ENCODE measurements at places on chromosomes 6 and 20.
A peak's percentile ranks its signal among the peaks of the same experiment; 100 is the strongest.

GRCh38 chr6:53758496-53758895 is 36.3 kb upstream of the LRRC1 start:
- no peak for DNase-seq

DNA sequence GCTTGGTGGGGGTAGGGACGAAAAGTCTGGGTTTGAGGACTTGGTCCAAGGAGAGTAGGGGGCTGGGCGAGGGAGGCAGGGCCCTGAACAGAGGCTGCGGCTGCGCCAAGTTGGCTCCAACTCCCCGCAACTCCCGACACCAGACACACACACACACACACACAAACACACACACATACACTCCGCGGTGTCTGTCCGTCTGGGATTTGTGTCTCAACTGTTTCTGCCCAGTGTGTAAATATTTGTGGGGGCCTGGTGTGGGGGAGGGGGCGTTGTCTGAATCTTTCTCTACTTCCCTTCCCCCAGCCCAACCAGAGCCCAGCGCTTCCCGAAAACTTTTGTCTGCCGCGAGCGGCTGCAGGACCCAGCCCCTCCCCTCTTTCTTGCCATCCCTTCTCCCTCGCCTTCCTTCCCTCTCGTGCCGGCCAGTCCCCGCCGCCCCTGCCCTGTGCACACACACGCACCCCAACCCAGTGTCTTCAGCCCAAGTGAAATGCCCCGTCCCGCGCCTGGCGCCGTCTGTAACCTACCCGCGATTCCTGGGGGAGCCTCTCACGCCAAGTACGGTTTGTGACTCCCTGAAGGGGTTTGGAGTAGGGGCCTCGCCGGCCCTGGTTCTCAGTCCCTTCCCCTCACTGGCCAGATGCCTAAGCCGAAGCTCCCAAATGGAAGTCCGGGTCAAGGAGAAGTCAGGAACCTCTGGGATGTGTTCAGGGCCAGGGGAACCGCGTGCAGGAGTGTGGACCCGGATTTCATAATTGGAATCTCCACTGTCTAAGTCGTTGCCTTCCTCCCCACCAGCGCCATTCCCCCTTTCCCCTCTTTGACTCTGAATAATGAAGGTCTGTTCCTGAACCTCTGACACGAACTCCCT is 904 bp downstream of the MDFI start:
- DNase-seq, result no peak

GRCh38 chr6:31293343-31293742 is 21.5 kb upstream of the HLA-C start:
- no peak for DNase-seq

GRCh38 chr6:37320646-37321045 is 33.1 kb upstream of the RNF8 start:
- DNase-seq, result no peak

DNA sequence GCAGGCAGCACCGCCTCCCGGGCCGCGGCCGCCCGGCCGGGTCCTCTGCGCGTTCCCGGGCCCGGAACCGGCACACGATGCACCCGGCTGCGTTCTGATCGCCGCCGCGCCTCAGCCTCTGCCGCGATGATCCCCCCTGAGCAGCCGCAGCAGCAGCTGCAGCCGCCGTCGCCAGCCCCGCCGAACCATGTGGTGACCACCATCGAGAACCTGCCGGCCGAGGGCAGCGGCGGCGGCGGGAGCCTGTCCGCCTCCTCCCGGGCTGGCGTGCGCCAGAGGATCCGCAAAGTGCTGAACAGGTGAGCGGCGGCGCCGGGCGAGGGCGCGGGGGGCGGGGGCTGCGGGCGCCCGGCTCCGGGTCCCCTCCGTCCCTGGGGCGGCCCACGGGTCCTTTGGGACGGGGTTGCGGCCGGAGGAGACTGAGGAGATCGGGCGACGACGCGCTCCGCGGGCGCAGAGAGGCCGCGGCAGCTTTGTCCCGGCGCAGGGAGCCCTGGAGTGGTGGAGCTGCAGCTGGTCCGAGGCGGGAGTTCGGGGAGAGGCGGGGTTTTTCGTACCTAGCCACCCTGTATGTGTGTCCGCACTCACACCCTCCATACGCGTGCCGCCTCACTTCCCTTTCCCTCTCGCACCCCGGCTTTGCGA is 659 bp downstream of the SLC35F1 start:
- no peak for DNase-seq

- no peak for DNase-seq
Measured at GRCh38 chr6:146434732-146435390, 108.8 kb upstream of the RAB32 start.

DNA sequence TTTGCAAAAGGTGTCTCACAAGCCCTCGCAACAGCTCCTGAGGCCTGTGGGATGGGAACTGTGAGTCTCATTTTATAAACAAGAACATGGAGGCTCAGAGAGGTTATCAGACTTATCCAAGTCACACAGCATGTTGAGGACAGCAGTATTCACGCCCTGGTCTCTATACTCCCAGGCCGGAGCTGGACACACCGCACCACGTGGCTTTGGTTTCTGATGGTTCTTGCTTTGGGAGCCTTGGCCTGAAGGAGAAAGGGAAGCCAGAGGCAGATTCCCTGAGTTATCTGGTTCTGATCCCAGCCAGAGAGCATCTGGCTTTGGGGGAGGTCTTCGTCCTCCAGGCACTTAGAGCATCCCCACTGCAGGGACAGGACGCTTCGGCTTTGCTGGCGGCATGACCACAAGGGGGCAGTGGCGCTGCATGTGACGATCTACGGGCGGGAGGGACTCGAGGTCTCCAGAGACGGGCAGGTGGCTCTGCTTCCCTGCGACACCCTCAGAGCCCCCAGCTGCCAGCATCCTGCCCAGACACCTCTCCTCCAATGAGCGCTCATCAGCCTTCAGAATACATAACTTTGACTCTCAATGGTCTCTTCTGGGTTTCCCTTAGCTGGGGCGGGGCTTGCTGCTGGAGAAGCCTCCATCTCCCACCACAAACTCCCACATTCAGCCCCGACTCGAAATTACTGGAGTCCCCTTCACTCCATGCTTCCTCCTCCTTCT is 51.4 kb upstream of the SAYSD1 start:
- peak; percentile 80 for DNase-seq

DNA sequence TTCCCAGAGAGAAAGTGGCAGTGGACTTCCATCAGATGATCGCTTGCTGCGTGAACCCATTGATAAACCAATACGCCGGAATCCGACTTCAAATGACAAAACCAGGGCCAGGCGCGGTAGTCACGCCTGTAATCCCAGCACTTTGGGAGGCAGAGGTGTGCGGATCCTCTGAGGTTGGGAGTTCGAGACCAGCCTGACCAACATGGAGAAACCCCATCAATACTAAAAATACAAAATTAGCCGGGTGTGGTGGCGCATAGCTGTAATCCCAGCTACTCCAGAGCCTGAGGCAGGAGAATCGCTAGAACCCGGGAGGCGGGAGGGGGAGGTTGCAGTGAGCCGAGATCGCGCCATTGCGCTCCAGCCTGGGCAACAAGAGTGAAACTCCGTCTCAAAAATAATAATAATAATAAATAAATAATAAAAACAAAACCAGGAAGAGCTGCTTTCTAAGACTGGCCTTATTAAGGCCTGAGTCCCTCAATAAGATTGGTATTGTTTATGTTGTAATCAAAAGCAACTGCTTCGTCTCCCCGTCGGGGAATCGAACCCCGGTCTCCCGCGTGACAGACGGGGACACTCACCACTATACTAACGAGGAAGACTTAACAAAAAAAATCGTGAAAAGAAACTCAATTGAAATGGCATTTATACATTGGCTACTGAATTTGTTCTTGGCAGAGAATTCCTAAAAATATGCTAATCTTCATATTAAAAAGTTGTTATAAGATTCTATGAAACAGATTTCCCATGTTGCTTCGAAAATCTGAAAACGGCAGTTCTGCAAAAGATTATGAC is 110.2 kb upstream of the ZNF184 start:
- peak; percentile 65 for DNase-seq

- DNase-seq, result no peak
Measured at GRCh38 chr20:62025832-62026563, 39.7 kb downstream of the TAF4 start.

- DNase-seq, result peak; percentile 52
Measured at GRCh38 chr6:144482142-144482541, 197.0 kb downstream of the UTRN start.

GRCh38 chr6:22019857-22020256 is 277.0 kb downstream of the PRL start:
- no peak for DNase-seq

DNA sequence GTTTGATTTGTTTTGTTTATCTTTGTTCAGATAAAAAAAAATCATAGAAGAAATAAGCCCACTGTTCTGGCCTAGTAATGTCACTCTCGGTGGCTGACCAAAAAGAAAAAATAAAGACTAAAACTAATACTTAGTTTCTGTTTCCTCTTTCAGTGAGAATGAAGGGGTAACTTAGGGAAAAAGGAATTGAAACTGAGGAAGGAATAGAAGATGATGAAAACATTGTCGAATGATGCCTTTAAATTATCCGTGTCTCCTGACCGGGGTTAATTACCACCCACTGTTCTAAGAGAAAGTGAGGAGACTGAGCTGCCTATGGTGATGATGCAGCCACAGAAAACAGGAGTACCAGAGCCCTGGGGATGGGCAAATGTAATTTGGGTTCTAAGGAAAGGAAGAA is 73.1 kb downstream of the PTCHD4 start:
- DNase-seq, result no peak

GRCh38 chr6:35794536-35795452 is 2.3 kb downstream of the CLPS start:
- no peak for DNase-seq

GRCh38 chr6:6772751-6773150 is 184.2 kb downstream of the LY86 start:
- no peak for DNase-seq

GRCh38 chr6:97218912-97219311 is 64.1 kb downstream of the MMS22L start:
- DNase-seq, result no peak
